ENCODE measurements at places on chromosomes 3 and 15.

DNA sequence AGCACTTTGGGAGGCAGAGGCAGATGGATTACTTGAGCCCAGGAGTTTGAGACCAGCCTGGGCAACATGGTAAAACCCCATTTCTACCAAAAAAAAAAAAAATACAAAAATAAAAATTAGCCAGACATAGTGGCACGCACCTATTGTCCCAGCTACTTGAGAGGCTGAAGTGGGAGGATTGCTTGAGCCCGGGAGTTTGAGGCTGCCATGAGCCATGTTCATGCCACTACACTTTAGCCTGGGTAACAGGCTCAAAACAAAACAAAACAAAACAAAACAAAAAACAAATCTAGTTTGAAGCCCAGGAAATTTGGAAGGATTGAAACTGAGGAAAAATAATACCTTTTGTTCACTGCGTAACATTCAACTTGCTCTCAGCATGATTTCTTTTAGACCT lies 16.6 kb downstream of the TMOD3 start:
- no peak for DNase-seq

DNA sequence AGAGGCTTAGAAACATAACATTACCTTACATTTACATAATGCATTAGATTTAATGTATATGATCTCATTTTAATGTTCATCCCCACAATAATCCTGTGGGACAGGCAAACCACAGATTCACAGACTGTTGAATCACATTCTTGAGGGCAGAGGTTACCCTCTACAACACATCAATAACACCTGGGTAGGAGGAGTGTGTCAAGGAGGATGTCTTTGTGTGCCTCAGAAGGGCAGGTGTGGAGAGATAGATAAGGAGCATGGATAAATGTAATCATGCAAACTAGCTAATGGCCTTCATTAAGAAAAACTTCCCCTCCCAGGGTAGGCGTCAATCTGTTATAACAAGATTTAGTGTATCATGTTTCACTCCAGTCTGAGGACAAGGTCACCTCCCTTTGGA lies 12.9 kb upstream of the MB21D2 start:
- no peak for DNase-seq

GRCh38 chr15:70266412-70267121 lies 168.8 kb upstream of the TLE3 start:
- no peak for DNase-seq

DNA sequence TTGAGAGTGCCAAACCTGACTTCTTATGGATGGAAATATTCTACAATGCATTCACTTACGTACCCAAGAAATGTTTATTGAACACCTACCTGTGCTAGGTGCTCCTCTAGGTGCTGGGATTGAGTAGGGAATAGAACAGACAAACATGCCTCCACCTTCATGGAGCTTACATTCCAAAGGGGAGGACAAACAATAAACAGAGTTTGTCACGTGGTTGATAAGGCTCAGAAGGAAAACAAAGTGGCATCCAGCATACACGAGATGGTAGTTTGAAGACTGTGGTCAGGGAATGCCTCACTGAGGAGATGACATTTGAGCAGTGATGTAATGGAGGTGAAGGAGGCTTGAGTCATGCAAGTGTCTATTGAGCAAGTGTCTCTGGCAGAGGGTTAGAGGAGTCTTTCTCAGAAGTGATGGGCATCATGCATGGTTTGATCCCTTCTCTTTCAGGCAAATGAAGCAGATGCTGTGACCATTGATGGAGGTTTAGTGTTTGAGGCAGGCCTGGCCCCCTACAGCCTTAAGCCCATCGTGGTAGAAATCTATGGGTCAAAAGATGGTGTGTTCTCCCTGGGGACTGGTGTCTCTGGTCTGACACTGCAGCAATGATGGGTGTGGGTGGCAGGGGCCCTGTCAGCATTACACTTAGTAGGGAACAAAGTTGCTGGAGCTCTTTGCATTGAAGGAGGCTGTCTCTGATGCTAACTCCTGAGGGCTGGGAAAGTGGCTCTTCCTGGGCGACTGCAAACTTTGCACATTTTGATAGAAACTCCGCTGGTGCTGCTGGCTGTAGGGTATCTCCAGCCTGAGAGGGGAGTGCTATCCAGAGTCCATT lies 29.7 kb upstream of the TOPBP1 start:
- DNase-seq, result no peak

GRCh38 chr3:150439657-150440056 lies 31.6 kb downstream of the TSC22D2 start:
- no peak for DNase-seq

DNA sequence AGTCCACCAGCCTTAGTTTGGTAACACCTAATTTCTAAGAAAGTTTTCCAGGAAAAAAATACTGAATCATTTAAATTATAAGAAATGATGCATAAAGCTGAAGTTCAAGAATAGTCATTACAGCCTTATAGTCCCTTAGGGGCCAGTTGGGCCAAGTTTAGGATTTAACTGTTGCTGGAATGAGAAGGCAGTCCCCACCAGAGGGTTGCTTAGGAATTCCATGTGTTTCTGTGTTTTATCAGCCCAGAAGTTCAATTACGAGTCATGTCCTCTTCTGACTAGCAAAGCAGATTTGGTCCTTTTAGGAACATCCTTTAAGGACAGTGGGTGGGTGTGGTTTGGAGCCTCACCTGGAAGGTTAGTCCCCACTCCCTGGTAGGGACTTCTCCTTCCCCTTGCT lies 57.0 kb upstream of the NR2E3 start:
- no peak for DNase-seq

DNA sequence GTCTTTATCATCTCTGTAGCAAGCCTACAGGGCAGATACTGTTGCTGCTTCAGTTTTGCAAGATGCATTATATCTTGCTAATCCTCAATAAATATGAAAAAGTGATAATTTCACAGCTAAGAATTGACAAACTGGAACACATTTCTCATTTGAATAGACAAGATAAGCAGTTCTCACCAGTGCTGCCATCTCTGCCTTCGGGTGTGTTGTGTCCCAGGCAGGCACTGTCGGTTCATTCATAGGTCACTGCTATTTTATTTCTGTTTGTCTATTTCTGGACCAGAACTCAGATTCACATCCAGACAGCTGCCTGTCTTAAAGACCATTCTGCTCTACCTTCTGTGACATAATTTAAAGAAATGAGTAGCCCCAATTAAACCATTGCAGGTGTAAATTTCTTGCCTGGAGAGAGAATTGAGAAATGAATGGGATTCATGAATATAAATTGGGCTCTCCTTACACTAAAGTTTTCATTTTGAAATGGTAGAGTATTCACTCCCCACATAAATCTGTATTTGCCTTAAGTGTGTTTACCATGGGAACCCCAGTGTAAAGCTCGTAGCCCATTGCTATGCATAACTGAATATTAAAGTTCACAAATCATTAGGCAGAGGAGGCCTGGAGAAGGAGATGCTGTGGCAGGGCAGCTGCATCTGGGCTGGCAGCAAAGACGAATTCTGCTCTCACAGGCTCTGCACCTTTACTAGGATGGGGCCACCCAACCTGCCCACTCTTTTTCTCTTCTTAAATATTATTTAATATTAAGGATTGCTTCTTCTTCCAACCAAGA lies 149.9 kb downstream of the ARPP21 start:
- no peak for DNase-seq

- DNase-seq, result no peak
These were observed 771 bp downstream of the RARRES1 start for GRCh38 chr3:158731486-158731885.

DNA sequence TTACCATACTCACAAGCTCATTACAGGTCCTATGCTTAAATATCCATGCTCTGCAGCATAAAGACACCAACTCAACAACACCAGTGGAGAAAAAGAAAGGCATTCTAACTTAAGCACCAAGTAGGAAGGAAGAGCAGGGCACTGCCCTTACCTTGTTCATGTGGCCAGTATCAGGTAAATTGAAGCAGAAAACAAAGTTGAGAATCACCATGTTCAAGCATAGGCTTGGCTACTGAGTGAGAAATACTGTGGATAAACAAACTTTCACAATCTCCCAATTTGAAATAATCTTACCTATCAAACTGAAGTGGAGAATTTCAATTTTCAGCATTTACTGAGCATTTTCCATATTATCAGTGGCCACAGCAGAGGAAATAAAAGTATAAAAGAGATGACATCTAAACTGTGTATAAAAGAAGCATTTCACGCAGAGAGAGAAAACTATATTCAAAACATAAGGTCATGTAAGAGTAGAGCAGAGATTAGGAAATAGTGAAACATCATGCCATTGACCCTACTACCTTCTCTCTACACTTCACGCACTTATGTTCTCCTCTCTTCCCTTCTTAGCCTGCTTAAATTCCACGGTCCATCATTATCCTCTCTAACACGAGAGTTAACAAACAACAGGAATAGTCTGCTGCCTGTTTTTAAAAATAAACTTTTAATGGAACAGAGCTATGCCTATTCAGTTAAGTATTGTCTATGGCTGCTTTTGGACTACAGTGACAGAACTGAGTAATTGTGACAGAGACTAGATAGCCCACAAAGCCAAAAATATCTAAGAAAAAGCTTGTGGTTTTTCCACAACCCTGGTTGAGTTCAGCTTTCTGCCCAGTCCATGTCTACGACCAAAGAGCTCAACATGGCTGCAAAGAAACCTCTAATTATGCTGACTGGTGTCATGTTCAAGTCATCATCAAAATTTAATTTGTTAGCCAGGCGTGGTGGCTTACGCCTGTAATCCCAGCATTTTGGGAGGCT lies 142.5 kb downstream of the NR1I2 start:
- no peak for DNase-seq

DNA sequence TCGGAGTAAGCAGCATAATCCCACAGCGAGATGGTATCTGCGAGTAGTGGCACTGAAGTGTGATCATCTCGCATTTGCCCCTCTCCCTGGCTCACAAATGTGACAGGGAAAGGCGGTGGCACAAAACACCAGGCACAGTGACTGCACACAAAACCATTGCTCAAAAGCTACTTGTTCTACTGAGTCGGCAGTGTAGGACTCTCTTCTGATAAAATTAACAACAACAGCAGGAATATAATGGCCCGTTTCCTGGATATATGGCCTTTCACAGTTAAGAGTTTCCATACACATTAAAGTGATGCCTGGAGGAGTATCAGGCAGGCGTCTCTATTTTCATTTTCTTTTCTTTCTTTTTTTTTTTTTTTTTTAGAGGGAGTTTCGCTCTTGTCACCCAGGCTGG lies 69.0 kb downstream of the MYO1E start:
- no peak for DNase-seq

DNA sequence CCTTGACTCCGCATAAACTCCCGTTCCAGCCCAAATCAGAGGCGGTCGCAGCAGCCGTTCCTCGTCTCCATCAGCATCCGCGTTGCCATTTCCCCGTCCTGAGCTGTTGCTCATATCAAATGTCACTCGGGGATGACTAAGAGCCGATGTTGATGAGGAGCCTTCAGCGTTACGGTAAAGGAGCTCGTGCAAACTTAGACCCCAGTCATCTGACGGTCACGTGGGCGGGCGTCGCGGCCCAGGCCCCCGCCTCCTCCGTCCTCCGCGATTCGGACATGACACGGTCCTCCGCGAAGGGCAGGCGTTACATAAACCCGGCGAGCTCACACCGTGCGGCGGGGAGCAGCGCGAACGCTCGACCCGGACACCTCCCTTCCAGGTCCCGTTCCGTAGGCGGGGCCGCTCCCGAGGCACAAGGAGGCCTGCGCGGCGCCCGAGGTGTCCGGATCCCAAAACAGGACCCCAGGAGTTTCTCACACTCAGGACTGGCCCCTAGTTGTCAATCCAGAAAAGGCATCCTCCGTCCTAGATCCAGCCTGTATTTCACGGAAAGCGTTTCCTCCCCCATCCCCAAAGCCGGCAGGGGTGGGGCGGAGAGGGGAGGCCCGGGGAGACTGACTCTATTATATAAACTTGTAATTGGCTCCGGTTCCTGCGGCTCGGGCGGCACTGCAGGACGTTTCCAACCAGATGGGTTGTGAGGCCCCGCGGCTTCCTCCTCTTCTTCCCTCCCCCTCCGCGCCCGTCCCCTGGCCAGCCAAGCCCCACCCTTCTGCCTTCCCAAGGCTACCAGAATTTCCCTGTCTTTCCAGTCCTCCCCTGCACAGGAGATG lies 100.0 kb upstream of the IGF1R start:
- no peak for DNase-seq

DNA sequence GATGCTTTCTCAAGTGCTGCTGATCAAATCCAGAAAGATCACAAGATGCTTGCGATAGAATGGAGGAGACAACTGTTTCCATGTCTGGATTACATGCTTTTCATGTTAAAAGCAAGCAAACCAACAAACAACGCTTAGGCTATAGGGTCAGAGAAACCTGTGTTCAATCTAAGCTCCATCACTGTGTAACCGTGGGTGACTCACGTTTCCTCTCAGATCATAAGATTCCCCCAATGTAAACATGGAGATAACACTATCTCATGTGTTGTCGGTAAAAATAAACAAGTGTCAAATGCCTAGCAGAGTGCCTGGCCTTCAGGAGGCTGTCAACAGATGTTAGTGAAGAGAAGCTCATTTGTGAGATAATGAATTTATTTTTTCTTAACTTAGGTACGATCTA lies 907.8 kb downstream of the NTRK3 start:
- DNase-seq, result no peak

Data from NCI-H1417 treated with DMSO at 0.1 percent for 48 hours (cell line).